ENCODE measurements at places on chromosomes 4 and X. TPM values are rescaled to one million over a fixed set of nuclear protein-coding genes. Genes with fewer than 3 reads are reported as not detected.
A peak's percentile ranks its signal among the peaks of the same experiment; 100 is the strongest.

GRCh38 chr4:95877636-95878035, 37.7 kb downstream of the PDHA2 start:
- no peaks in the 10 kb centered on the region for H3K27me3 ChIP-seq
- H3K4me1 ChIP-seq: no peaks in the 10 kb centered on the region
- H3K4me3 ChIP-seq: no peak overlapping the region
- no peaks in the 10 kb centered on the region for H3K36me3 ChIP-seq

- no peaks in the 10 kb centered on the region for H3K36me3 ChIP-seq
- H3K27me3 ChIP-seq: no peaks in the 10 kb centered on the region
- no peak overlapping the region for H3K27ac ChIP-seq
- H3K4me1 ChIP-seq: no peaks in the 10 kb centered on the region
Observed at GRCh38 chr4:122562449-122562848, 58.4 kb downstream of the IL21 start.

- H3K4me1 ChIP-seq: peaks cover 67% of the 10 kb centered on the region
- H3K4me3 ChIP-seq: peak overlapping the region; percentile 24
- peak; percentile 39 for DNase-seq
- H3K27me3 ChIP-seq: no peaks in the 10 kb centered on the region
Observed at GRCh38 chrX:153981771-153982533, 9.4 kb downstream of the TMEM187 start.

Gene PPEF1
- total RNA-seq: 0.52 TPM

DNA sequence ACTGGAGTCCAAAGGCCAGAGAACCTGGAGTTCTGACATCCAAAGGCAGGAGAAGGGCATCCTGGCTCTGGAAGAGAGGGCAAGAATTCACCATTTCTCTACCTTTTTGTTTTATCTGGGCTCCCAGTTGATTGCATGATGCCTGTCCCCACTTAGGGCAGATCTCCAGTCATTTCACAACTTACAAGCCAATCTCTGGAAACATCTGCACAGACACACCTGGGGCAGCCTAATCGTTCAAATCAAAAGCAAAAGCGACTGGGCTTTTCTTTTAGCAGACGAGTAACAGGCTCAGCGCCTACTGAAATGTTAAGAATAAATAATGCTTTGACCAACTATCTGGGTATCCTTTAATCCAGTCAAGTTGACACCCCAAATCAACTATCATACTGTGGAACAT, 136.0 kb upstream of the NPY2R start:
- H3K4me1 ChIP-seq: no peaks in the 10 kb centered on the region
- no peak for DNase-seq
- no peak overlapping the region for H3K27ac ChIP-seq
- H3K4me3 ChIP-seq: no peak overlapping the region
- no peaks in the 10 kb centered on the region for H3K27me3 ChIP-seq
- H3K36me3 ChIP-seq: no peaks in the 10 kb centered on the region

DNA sequence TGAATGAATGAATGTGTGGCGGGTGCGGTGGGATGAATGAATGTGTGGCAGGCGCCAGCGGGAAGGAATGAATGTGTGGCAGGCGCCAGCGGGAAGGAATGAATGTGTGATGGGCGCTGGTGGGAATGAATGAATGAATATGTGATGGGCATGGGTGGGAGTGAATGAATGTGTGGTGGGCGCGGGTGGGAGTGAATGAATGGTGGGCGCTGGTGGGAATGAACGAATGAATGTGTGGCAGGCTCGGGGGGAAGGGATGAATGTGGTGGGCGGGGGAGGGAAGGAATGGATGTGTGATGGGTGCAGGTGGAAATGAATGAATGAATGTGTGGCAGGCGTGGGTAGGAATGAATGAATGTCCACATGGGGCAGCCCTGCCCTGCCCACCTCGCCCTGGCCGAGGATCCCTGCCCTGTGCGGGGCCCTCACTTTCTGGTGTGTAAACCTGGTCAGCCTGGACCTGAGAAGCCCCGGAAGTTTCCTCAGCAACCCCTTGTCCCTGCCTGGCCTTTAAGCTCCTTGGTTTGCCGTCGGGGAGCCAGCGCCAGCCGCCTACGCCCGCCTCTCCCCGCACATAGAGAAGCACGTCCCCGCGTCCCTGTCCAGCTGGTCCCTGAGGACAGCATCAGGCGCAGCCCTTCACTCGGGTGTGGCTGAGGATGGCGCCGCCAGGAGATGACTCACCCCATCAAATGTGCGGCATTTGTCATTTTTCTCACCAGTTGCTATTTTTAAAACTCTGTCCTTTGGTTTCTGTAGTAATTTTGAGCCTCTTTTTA, 112.8 kb upstream of the LRPAP1 start:
- no peaks in the 10 kb centered on the region for H3K27me3 ChIP-seq
- H3K36me3 ChIP-seq: no peaks in the 10 kb centered on the region
- no peak overlapping the region for H3K27ac ChIP-seq
- no peaks in the 10 kb centered on the region for H3K4me1 ChIP-seq
- H3K4me3 ChIP-seq: no peak overlapping the region

DNA sequence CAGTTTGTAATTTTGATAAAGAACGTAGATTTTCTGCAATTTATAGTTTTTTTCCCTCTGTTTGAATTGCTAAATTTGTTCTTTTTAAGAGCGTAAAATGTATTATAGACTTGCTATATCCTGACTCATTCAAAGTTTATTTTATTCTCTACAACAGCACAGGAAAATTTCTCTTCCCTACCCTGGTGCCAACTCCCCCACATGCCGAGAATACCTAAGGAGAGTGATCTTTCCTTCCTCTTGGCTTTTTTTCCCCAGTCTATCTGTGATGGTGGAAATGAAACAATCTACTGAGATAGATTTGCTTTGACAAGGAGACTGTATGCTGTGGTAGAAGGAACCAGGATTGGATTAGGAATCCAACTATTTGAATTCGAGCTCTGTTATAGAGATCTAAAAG, 271.6 kb downstream of the TLL1 start:
- no peaks in the 10 kb centered on the region for H3K27me3 ChIP-seq
- no peak overlapping the region for H3K27ac ChIP-seq
- no peak for DNase-seq
- no peak overlapping the region for H3K4me3 ChIP-seq
- no peaks in the 10 kb centered on the region for H3K36me3 ChIP-seq

DNA sequence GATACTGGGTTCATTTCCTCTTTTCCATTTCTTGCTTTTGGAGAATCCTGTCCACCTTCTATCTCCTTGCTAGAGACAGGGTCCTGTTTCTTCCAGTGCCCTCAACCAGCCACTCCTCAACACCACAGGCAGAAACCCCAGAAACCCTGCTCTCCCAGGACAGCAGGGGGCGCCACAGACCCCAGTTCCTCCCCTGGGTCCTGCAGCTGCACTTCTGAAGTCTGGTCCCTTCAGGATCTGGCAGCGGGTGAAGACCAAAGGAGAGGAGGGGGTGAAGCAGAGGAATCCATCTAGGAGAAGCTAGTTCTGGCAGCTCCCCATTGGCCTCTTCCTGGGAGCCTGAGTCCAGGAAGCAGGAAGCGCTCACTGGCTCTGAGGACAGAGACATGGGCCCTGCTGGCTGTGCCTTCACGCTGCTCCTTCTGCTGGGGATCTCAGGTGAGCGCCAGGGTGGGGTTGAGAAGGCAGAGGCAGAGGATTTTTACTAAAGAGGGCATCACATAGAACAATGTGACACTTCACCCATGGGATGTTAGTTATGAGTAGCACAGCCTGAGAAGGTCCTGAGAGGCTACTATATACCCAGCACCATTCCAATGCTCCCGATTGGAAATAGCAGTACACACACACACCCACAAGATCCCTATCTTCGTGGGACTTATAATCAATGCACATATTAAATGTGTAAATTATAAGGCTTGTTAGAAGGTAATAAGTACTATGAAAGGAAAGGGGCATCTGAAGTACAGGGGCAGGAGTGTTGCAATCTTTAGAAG, at the start of gene PRSS48:
PRSS48 (plus strand) TSS at position 375 of the 776 bp plus-strand sequence; CDS start at position 387, 12 bp downstream.
- no peak within 1 kb of the TSS for H3K27ac ChIP-seq
- no peaks in the 10 kb centered on the region for H3K4me1 ChIP-seq
- H3K27me3 ChIP-seq: no peaks in the 10 kb centered on the region
- H3K4me3 ChIP-seq: no peak within 1 kb of the TSS

Gene CRLF2
- total RNA-seq: not detected

DNA sequence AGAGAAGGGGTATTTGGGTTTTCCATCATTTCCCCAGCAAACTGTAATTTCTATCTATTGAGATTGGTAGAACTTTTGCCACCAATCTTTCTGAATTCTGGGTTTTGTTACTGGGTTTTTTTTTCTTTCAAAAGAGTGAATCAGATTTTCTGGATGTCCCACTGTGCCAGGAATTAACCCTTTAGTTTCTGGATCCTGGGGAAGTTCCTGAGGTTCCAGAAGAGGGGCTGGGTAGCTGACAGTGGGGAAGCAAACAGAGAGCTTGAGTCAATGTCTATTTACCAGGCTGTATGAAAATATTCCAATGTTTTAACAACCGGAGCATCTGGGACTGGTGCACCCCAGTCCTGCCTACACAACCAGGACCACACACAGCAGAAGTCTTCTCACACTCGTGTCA, 25.8 kb upstream of the SOD3 start:
- H3K4me1 ChIP-seq: no peaks in the 10 kb centered on the region
- no peak for DNase-seq
- no peaks in the 10 kb centered on the region for H3K36me3 ChIP-seq
- no peaks in the 10 kb centered on the region for H3K27me3 ChIP-seq
- no peak overlapping the region for H3K27ac ChIP-seq

GRCh38 chrX:37767430-37767829, 12.4 kb upstream of the CYBB start:
- H3K27me3 ChIP-seq: no peaks in the 10 kb centered on the region
- H3K36me3 ChIP-seq: no peaks in the 10 kb centered on the region
- no peak overlapping the region for H3K4me3 ChIP-seq
- no peak overlapping the region for H3K27ac ChIP-seq
- DNase-seq: peak; percentile 32

DNA sequence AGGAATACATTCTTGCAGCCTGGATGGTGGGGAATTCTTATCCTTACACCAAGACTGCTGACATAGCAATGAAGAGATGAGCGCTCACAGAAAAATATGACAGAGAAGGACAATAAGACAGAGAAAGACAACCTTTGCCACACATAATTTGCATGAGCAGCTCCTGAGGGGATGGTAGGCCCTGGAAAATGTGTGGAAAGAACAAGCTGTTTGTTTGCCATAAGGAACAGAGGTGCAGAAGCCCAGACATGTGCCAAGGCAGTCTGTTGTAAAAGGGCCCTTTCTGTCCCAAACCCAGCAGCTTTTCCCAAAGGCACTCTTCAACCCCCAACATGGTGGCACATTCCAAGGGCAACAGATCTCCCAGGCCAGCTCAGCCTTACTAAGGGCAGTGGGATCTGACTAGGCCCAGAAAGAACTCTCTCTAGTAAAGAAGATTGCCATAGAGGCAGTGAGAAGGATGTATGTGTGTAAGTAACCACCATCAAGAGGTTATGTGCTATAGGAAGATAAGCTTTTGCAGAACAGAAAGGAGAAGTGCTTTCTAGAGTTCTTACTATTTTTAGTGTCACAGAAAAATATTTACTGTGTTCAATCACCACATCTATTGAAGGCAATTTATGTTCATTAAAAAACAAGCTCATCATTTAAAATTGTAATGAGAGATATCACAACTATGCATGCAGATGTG, 287.0 kb upstream of the RASGEF1B start:
- no peaks in the 10 kb centered on the region for H3K36me3 ChIP-seq
- peak; percentile 44 for DNase-seq
- peaks cover 49% of the 10 kb centered on the region for H3K4me1 ChIP-seq
- no peaks in the 10 kb centered on the region for H3K27me3 ChIP-seq
- peak overlapping the region; percentile 38 for H3K4me3 ChIP-seq

Gene TIGD2
- total RNA-seq: 8.6 TPM

GRCh38 chrX:19670321-19670750, 155.0 kb upstream of the MAP3K15 start:
- peaks cover 13% of the 10 kb centered on the region for H3K4me1 ChIP-seq
- H3K27me3 ChIP-seq: no peaks in the 10 kb centered on the region
- no peak overlapping the region for H3K27ac ChIP-seq
- H3K4me3 ChIP-seq: no peak overlapping the region
- DNase-seq: no peak
- H3K36me3 ChIP-seq: no peaks in the 10 kb centered on the region

Gene RASL11B
- 1.3 TPM for total RNA-seq

GRCh38 chr4:101126059-101126458, 221.3 kb downstream of the PPP3CA start:
- H3K4me3 ChIP-seq: no peak overlapping the region
- peaks cover 51% of the 10 kb centered on the region for H3K4me1 ChIP-seq
- no peaks in the 10 kb centered on the region for H3K27me3 ChIP-seq
- no peaks in the 10 kb centered on the region for H3K36me3 ChIP-seq

DNA sequence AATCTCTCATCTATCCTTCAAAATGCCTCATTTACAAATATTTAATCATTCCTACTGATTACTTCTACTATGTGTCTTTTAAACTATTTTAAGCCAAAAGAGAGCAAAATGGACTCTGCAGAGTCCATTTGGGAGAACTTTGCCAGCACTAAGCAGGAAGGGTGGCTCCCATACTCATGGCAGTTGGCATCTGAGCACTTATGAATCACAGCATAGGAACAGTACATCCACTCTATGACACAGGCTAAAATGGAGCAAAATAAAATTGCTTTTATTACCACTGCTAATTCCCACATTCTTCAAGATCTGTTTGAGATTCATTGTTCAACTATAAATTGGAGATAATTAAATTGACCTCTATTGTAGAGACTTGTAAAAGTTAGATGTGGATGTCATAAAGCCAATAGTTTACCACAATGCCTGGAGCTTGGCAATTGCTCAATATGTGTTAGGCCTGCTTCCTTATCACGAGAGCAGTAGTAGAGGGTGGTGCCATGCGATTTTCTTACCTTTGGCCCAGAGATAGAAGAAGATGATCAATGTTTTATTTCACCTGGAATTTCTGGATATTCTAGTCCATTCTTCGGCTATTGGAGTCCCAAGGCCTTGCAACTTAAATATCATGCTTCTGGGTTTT, 19.1 kb downstream of the HPGD start:
- no peak overlapping the region for H3K4me3 ChIP-seq
- H3K36me3 ChIP-seq: no peaks in the 10 kb centered on the region
- H3K27ac ChIP-seq: no peak overlapping the region

DNA sequence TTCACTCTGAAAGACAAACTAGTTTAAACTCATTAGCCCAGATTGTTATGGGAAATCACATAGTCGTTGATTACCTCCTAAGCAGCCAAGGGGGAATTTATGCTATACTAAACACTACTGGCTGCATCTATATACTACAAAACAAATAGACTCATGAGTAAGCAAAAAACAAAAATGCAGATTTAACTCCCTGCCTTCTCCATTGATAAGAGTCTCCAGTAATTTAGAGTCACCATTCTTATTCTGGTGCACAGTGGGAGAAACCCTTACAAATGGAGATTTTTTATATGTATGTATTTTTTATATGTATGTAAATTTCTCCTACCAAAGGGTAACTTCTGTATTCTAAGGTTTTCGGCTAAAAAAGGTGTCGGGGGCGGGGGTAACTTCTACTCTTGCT, 126.6 kb downstream of the PLS3 start:
- H3K4me3 ChIP-seq: no peak overlapping the region
- H3K4me1 ChIP-seq: no peaks in the 10 kb centered on the region
- DNase-seq: no peak
- no peak overlapping the region for H3K27ac ChIP-seq
- H3K36me3 ChIP-seq: no peaks in the 10 kb centered on the region
- H3K27me3 ChIP-seq: no peaks in the 10 kb centered on the region

Data from B cell (primary cell).